ENCODE measurements at places on chromosomes 6 and 20.

DNA sequence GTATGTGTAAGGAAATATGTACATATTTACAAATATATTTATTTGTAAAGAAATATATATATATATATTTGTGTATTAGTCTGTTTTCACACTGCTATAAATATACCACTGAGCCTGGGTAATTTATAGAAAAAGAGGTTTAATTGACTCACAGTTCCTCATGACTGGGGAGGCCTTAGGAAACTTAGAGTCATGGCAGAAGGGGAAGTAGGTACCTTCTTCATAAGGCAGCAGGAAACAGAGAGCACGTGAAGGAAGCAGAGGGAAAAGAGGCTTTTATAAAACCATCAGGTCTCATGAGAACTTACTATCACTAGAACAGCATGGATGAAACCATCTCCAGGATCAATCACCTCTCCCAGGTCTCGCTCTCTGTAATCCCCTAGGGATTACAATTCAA lies 644.5 kb upstream of the HS3ST5 start:
- no peak for DNase-seq

DNA sequence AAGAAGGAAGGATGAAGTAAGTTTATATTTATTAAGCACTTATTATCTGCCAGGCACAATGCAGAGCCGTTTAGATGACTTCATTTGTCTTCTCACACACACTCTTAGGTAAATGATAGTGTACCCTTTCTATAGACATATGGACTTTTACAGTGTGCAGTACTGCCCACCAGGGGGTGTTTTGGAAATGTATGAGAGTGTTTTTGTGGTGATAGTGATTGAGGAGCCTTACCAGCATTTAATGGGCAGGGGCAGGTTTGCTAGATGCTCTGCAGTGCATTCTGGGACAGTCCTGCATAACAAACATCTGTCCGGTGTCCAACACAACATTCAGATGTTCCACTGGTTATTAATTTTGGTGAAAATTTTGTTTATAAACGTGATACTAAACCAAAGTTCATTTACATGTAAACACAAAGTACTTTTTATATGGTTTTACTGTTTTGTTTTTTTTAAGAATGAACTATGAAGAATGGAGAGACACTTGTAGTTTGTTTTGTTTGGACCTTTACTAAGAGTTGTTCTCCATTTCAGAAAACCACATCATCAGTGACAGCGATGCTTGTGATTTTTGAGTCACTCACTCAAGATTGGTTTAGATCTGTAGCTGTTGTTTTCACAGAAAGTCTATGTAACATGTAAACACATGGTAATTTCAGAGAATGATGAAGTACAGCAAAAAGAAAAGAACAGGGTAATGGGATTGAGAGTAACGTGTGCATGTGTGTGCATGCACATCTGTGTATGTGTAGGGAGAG lies 19.9 kb downstream of the KCNS1 start:
- no peak for DNase-seq

DNA sequence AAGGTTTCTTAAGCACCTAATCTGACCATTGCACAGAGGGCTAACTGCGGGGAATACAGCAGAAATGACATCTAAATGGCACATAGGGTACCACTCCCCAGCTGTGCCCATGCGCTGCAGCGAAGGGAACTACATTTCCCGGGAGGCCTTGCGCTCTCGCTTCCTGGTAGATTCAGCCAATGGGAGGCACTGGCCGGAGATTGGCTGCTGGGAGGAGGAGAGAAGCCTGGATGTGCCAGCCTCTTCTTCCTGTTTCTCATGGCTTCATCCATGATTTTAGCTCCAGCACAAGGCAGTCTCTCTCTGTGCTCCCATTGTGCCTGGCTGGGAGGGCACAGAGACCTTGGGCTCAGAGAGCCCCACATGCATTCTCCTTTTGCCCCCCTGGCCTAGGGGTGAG lies 101.7 kb upstream of the FOXA2 start:
- DNase-seq: no peak

- DNase-seq: no peak
These were observed 105.7 kb downstream of the RNASET2 start for GRCh38 chr6:166850677-166851076.

DNA sequence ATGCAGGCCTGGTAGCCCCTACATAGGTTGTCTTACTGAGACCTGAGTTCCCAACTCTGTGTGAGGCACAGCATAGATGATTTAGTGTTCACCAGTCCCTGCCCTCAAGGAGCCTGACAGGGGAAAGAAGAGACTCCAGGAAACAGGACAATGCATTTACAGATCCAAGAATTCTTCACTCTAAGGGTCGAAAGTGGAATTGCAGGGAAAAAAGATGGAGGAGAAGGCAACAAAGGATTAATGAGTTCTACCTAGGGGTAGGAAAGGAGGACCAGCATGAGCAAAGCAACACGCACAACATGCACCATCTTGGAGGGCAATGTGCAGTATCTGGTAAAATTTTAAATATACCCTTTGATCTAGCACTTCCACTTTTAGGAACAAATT lies 5.9 kb downstream of the SPAG4 start:
- no peak for DNase-seq

DNA sequence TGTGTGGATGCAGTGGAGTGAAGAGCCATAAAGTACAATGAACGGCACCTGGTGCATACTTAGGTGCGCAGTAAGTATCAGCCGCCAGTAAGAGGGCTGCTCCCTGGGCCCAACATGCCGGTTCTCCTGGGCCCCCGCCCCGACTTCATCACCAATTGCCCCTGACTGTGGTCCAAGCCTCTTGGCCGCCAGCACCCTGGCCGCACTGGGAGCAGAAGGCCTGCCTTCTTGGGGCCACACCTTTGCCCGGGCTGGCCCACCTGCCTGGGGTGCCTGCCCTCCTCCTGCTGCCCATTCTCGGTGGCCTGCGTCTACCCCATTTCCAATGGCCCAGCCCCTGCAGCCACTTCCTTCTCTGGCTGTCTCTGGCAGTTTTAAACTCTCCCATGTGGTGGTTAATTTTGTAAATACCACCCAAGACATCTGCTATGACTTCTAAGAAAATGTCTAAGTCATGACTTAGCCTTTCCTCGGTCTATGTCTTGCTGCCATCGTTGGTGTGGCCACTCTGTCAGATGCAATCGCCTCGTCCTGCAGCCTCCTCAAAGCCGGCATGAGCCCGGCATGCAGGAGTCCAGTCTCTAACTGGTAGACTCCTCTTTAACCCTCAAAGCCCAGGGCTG lies 36.8 kb downstream of the PMEPA1 start:
- no peak for DNase-seq

GRCh38 chr20:33076662-33077372 lies 2.6 kb upstream of the BPIFB4 start:
- no peak for DNase-seq

GRCh38 chr20:56428881-56429280 lies 16.8 kb downstream of the CASS4 start:
- DNase-seq: no peak

DNA sequence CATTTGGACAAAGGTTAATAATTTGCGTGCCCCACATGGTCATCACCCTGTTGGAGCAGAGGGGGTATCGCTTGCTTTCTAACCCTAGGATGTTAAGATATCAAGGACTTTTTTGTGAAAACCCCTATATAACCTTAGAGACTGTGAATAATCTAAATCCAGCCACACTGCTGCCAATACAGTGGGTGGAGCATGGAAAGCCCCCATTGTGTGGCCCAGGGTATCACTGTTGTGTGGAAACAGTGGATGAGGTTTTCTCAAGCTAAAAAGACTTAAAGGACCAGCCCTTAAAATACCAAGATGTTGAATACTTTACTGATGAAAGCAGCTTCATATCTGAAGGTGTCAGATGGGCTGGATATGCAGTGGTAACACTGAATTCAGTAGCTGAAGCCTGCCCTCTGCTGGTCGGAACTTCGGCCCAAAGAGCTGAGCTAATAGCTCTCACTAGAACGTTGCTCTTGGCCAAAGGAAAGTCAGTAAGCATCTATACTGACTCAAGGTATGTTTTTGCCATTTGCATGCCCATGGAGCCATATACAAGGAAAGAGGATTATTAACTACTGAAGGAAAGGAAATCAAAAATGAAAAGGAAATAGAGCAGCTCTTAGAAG lies 695.2 kb downstream of the PHF3 start:
- peak; percentile 57 for DNase-seq

DNA sequence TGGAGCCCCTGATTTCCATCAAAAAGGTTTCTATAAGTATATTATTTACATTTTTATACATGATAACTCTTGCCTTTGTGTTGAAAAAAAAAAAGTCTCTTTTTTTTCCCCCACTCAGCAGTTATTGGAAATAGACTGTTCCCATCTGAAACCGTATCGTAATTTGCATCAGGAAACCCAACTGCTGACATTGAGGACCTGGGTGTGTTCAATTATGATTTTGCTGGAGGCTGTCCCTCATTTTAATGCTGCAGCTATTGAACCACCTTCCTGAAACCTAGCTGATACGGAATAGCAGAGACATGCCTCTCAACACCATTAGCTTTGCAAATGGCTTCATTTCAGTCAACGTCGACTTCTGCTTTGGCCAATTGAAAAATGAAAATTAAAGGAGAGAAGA lies 98.9 kb downstream of the ZNF217 start:
- no peak for DNase-seq

DNA sequence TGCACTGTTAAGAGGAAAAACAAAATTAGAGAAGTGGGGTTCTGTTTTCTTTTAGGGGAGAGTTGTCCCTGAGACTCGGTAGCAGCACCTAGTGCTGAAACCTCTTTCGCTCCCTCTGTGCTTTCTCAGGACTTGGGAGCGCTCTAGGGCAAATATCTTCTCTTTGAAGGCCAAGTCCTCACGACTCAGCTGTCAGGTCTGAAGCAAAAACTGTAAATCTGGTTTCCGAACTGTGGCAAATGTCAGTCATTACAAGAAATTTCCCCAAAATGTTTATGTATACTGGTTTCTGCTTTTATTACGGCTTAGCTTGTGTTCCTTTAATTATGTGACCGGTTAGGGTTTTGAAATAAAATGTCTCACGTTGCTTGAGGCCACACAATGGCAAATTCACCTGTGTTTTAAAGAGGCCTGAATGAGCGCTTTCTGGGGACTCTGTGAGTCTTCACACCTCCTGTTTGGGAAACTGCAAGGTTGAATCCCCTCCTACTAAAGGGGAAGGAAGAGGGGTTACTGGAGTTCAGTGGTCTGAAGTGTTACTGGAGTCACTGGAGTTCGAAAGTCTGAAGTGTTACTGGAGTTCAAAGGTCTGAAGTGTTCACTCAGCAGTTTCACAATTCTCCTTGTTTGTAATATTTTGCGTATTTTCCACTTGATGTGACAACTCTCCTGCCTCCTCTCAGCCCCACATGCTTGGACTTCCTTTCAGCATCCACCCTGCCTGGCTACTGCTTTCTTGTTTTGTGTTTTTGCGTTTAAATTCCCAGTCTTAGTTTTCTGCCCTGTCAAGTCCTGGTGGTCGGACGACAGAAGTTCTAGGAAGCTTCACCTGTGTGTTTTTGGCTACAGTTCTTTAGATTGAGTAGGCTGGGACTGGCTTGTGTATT lies 1.6 kb downstream of the SMPDL3A start:
- DNase-seq: no peak
